ENCODE measurements at places on chromosomes 7 and 10.

GRCh38 chr10:1467334-1468076 lies 269.8 kb downstream of the ADARB2 start:
- no peak for DNase-seq

- no peak for DNase-seq
Observed at GRCh38 chr10:116465546-116465945, 37.9 kb downstream of the PNLIPRP3 start.

GRCh38 chr7:142853739-142854371 lies 1.0 kb upstream of the EPHB6 start:
- DNase-seq, result peak; percentile 73

- no peak for DNase-seq
Observed at GRCh38 chr7:158094046-158094445, 493.6 kb downstream of the PTPRN2 start.

DNA sequence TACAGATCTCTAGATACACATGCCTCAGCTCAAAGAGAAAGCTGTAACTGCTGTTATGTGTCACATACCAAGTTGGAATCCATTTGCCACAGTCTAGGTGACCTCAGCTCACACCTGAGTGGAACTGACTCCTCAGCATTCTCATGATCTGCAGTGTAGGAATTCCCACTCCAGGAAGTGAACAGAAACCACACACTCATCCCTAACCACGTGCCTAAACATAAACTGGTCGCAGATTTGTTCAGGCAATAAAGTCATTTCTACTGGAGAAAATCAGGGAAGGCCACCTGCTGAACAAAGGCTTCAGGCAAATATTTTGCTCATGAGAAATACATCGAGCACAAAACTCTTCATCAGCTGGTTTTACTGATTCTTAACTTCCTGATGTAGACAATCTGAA lies 23.0 kb upstream of the ZMYND11 start:
- no peak for DNase-seq

- DNase-seq, result no peak
Observed at GRCh38 chr7:76411626-76412025, 2.1 kb upstream of the SSC4D start.

GRCh38 chr7:12080006-12080405 lies 131.1 kb upstream of the TMEM106B start:
- DNase-seq, result no peak

DNA sequence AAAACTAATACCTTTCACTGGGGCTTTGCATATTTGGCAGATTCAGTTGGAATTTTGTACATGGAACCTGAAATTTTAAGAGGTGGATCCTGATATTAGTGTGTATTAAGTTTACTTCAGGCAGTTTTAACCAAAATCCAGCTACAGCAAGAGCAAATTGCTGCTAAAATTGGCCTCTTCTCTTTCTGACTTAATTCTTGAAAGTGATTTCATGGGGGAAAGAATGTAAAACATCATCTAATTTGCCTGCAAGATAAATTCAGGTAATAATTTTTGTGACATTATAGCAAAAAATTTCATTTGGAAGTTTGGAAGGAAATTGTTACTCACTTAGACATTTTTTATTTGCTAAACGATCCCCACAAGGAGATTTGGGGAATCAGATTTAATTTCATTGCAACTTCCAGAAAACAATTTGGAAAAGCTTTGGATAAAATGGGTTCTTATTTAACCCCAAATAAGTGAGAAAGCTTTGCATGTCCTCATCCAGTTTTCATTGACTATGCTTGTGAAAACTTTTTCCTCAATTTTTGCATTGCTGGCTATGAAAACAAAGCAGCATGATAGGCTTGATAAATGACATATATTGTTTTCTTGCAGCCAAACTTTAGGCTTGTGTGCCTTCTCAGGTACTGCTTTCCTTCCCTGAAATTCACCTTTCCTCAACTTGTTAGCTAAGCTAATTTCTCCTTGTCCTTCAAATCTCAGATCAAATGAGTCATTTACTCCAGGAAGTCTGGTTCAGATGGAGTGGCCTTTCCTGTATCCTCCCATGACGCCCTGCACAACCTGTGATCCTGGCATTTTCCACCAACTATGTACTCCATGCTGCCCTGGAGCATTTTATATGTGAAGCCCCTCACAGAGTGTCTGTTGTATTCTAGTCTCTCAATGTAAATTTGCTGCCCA lies 27.4 kb upstream of the ZNF438 start:
- DNase-seq, result no peak

- DNase-seq, result no peak
Observed at GRCh38 chr7:124765401-124766352, at the start of gene GPR37. Gene GPR37, minus strand, starts transcription at chr7:124765792. Its CDS starts 816 bp downstream, at chr7:124764976.

- no peak for DNase-seq
Observed at GRCh38 chr7:120874722-120875121, 16.8 kb upstream of the TSPAN12 start.

- no peak for DNase-seq
Observed at GRCh38 chr10:69051710-69052487, 36.0 kb upstream of the SRGN start.

DNA sequence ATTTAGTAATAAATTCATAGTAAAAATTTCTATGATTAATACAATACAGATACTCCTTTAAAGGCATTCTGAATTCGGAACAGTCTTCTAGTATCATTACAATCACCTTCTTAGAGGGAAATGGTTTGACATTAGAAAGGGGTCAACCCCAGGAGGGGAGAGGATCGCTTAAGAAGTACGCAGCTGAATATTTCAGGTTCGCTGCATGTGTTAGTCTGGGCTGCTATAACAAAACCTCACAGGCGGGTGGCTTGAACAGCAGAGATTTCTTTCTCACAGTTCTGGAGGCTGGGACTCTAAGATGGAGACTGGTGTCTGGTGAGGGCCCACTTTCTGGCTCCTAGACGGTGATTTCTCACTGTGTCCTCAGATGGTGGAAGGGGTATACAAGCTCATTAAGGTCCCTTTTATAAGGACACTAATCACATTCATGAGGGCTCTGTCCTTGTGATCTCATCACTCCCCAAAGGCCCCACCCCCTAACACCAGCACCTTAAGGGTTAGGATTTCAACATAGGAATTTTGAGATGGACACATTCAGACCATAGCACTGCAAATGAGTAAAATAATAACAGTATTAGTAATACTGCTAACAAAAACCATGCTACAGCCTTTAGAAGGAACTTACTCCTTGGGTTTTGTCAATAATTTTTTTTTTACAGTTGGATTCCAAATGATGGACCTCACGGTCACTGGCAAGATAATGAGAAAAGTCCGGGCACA lies 34.0 kb downstream of the GNA12 start:
- no peak for DNase-seq

GRCh38 chr7:117830422-117830954 lies 42.8 kb downstream of the CTTNBP2 start:
- no peak for DNase-seq

DNA sequence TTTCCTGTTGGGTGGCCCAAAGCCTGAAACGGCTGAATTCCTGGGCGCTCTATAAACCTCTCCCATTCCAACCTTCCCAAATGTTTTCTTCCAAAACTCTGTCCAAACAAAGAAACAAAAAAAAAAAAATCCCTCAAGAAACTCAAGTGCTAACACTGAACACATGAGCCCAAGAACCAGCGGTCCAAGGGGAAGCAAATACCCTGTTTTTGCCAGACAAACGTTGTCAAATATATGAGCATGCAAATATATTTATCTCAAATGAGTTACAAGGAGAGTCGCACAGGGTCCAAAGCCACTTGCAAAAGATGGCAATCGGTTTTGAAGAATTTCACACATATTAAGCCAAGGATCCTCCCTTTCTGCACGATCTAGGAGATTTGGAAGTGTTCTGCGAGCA lies 23.3 kb upstream of the EMX2 start:
- peak; percentile 16 for DNase-seq

DNA sequence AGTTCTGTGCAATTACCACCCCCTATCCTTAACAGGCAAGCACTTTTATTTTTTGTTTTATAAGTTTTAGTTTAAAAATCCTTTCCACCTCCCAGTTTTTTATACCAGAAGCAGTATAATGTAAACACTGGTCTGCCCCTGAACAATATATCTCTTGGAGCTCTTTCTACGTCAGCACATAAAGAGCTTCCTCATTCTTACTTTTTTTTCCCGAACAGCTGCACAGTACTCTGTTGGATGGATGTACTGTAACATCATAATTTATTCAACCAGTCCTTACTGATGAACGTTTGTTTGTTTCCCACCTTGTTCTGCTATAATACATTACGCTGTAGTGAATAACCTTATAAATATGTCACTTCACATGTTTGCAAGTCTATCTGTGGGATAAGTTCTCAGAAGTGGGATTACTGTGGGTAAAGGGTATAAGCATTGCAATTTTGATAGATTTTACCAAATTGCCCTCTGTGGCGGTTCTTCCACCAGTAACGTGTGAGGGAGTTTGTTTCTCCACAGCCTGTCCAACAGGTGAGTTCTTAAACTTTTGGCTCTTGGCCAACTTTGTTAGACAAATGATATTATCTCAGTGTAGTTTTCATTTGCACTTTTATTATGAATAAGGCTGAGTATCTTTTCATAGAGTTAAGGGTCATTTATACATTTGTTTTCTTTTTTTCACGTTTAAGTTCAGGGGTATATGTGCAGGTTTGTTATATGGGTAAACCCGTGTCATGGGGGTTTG lies 32.8 kb downstream of the ADRA2A start:
- DNase-seq, result no peak

DNA sequence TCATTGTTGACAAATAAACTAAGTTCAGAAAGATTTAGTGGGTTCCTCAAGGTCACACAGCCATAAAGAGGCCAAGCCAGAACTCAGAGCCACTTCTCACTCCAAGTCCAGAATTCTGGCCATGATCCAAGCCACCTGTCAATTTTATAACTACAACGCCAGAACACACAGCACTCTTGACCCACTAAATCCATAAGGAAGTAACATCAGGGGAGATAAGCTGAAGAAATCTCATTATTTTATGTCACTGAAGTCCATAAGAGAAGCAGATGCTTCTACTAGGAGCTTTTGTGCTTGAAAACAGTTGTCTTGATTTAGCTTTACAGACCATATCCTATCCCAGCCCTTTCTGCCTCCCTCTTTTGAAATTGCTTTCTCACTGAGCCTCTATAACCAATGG lies 15.9 kb downstream of the ADAM12 start:
- DNase-seq, result no peak

DNA sequence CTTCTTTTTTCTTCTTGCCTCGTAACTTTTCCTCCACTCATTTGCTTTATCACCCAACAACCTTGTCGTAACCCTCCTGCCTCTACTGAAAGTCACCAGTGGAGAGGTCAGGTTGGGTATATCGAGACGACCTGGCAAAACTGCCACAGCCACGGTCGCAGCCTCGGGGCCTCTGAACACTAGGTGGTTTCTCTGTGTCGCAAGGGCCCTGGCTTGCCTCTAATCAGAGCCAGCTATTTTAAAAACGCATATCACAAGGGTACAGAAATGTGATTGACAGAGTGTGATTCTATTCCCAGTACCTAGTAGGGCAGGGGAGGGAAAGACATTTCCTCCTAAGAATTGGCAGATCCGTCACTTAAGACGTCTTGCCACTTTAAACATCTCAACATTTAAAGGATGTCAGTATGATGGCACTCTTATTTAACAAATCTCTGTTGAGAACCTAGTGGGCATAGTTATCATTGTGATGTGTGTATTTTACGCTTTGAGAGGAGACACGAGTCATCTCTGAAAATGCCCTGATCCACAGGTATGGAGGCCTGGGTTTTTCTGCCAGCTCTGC lies 197.5 kb downstream of the ARHGAP21 start:
- DNase-seq, result no peak

- DNase-seq, result no peak
Observed at GRCh38 chr10:5518143-5518542, 6.6 kb upstream of the CALML3 start.

GRCh38 chr7:12403287-12404181 lies at the start of gene VWDE:
Gene VWDE, minus strand, starts transcription at chr7:12403865. Its CDS starts 149 bp downstream, at chr7:12403716.
- no peak for DNase-seq

GRCh38 chr7:81183326-81183725 lies 264.5 kb upstream of the SEMA3C start:
- DNase-seq, result no peak

DNA sequence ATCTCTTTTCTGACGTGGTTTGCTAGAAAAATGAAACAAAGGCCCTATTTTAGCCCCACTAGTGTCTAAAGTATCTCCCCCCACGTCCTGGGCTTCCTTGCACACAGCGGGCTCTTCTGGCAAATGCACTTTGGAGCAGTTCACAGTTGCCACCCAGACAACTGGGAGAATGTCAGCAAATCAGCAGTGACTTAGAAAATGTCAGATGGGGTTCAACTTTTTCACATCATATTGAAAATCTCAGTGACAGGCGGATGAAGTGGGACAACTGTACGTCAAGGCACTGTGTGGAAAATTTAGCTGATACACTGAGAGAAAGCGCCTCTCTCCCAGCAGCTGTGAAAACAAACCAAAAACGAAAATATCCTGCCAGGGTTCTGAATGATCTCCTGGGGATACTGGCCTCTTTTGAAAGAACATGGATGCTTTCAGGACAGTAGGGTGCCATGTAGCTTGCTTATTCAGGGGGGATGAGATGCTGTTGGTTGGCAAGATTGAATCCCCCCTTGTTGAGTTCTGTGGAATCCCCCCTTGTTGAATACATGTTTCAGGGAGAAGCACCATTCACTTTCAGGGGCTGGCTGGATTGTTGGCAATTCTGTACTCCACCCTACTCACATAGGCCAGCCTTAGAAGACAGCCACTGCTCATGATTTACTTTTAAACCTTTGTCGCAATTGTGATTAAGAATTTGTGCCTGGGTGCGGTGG lies 372.8 kb upstream of the CELF2 start:
- DNase-seq, result no peak

DNA sequence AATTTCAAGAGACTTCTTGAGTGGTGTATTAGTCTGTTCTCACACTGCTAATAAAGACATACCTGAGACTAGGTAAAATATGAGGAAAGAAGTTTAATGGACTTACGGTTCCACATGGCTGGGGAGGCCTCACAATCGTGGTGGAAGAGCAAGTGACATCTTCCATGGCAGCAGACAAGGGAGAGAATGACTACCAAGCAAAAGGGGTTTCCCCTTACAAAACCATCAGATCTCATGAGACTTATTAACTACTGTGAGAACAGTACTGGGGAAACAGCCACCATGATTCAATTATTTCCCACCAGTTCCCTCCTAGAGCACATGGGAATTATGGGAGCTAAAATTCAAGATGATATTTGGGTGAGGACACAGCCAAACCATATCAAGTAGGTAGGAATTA lies 150.5 kb downstream of the PCDH15 start:
- DNase-seq, result no peak

DNA sequence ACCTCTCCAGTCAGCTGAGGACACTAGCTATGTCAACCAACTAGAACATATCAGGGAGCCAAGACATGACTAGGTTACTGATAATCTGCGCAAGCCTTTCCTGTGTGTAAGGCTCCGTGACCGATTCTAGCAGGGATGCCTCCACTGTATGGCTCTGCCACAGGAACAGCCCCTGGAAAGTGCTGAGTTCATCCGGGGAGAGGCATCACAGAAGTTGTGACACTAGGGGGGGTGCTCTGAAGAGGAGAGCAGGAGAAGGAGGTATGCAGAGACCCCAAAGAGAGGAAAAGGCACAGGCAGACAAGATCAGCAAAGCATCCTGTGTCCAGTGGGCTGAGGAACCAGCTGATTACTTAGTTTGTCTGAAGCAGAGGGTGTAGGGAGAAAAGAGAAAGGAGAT lies 13.5 kb downstream of the UPP1 start:
- no peak for DNase-seq

Measured in right atrium auricular region (tissue), 2 donors.